ENCODE measurements at places on chromosomes 4 and X.

- no peak for DNase-seq
Observed at GRCh38 chr4:107210450-107211239, 174.5 kb upstream of the DKK2 start.

GRCh38 chrX:72020788-72021187, 110.1 kb downstream of the NHSL2 start:
- no peak for DNase-seq

DNA sequence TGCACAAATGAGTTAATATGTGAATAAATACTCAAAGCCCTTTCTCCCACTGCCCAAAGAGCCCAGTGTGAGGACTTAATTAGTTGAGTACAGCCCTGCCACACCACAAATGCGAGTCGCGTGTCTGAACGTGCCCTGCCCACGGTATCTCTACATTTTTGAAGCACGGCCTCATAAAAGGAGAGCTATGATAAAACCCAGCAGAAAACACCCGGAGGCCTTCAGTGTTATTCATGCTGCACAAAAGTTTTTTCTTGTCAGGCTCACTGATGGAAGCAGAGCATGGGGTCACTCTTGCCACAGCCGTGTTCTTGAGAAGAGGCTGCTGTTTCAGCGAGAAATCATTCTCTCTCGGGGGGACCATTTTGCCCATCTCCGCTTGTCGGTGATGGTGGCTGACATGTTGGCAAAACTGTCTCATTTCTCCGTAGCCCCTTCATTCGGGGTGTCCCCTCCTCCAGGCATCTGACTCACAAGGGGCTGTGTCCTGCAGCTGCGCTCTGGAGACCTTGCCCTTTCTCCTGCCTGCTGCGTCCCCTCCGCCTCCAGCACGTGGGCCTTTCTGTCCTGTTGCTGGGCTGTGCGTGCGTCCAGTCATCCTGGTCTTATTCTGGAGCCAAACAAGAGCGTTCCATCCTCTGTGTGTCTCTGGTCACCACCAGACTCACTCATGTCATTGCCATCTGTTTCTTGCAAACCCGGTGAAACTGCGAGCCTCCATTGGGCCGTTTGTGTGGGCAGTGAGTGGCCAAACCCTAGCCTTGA, 88.8 kb downstream of the SORCS2 start:
- peak; percentile 25 for DNase-seq

DNA sequence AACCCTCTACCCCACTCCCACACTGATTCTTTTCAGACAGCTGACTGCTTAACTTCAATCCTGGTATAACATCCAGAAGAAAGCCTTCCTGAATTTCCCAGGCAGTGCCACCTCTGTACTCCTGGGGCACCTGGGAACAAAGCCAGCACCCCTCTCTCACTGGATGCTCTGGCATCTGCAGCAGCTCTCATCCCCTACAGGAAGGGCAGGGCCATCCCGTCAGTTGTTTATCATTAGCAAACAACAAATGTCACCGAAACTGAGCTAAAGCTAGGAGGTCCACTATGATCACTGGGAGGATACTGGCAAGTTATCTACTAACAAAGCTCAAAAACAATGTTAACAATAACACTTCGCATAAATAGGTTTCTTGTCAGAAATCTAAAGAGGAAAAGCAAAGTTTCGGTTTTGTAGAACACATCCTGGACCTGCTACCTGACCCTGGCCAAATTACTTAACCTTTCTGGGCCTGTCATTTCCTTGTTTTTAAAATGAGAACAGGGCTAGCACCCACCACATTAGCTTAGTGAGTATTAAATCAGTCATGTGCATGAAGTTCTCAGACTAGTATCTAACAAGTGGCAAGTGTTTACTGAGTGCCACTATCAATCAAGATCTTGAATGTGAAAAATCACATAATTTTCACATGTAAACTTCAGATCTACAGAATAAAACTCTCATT, 86.6 kb downstream of the NR3C2 start:
- no peak for DNase-seq

DNA sequence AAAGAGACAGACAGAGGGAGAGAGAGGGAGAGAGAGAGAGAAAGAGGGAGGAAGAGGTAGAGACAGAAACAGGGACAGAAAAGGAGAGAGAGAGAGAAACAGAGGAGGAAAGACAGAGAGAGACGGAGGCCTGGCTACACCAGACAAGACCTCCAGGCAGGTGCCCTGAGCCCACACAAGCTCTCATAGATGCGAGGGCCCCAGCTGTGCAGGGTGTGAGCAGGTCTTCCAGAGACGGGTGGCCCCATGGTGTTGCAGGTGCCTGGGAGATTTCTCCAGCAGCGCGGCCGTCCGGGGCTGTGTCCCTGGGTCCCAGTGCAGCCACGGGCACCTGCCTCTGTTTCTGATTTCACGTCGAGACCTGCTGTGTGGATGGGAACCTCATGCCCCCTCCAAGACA, 253.0 kb downstream of the SHOX start:
- no peak for DNase-seq

DNA sequence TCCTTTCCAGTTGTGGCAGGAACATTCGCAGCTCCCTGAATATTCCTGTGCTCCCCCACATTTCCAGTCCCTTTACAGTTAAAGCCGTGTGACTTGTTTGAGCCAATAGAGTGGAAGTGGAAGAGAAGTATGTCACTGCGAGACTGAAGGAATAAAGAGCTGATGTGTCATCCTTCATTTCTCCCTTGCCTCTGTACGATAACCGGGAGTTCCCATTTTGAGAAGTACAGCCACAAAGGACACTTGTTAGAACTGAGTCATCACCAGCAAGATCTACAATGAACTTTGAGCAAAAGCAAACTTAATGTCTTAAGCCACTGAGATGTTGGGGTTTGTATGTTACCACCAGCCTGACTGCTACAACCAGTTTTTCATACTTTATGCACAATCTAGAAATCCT, 92.3 kb downstream of the SPRY1 start:
- DNase-seq = no peak
